ENCODE measurements at places on chromosomes 13 and 19.

- no peak for DNase-seq
Measured at GRCh38 chr19:49930483-49931011, 1.2 kb upstream of the NUP62 start.

GRCh38 chr13:113110852-113111315 lies 5.3 kb downstream of the F7 start:
- DNase-seq, result no peak

- no peak for DNase-seq
Measured at GRCh38 chr13:77628170-77628569, 69.3 kb upstream of the SLAIN1 start.

GRCh38 chr13:109704771-109705635 lies 81.4 kb downstream of the IRS2 start:
- DNase-seq, result peak; percentile 33

DNA sequence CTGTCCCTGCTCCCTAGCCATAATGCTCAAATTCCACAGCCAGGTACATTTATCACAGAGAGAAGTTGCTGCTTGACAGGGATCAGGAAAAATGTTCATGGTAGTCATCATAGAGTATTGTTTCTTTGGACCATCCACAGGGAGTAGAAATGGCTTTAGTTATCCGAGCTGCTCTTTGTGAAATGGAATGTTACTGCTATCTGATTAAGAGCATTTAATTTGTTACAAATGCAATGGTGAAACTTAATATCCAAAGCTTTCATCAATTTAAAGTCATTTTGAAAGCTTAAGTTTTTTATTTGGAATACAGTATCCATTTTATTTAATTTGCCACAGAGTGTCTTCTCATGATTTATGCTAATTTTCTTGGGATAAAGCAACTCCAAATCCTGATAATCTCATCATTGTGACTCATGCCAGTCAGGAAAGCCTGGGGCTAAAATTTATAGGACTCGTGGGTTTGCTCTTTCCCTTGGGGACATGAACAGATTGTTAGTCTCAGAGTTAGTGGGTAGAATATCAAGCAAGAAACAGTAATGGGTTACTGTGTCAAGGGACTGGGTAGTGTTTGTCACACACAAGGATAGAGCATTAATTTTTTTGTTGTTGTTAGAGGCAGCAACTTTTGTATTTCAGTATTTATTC lies 59.8 kb downstream of the SCEL start:
- no peak for DNase-seq

DNA sequence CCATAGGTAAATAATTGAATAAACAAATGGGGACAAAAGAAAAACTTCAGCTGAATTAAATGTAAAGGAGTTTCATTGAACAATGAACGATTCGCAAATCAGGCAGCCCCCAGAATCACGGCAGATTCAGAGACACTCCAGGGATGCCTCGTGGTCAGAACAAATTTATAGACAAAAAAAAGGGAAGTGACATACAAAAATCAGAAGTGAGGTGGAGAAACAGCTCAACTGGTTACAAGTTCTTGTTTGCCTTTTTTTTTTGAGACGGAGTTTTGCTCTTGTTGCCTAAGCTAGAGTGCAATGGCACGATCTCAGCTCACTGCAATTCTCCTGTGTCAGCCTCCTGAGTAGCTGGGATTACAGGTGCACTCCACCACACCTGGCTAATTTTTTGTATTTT lies 5.7 kb downstream of the ZNF566 start:
- DNase-seq, result no peak

- DNase-seq, result no peak
Measured at GRCh38 chr13:91157273-91158016, 190.0 kb upstream of the MIR17HG start.

DNA sequence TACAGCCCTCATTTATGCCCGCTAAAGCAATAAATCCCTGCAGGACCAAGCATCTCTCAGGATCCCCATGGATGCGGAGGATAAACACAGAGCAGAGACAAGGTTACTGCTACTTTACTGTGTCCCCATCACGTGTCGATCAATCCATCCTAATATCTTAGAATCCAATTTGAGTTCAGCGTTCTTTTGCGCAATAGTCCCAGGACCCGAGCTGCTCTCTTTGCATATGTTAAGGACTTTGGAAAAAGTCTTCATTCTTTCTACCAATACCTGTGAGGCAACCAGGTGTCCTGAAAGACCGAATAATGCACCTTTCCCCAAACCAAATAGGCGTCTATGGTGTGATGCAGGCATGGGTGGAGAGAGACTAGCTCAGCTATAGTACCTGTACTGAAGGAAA lies 38.0 kb upstream of the URAD start:
- no peak for DNase-seq

GRCh38 chr13:109427148-109427547 lies 359.2 kb downstream of the IRS2 start:
- peak; percentile 59 for DNase-seq

GRCh38 chr13:112893207-112893569 lies 75.8 kb upstream of the MCF2L start:
- no peak for DNase-seq

DNA sequence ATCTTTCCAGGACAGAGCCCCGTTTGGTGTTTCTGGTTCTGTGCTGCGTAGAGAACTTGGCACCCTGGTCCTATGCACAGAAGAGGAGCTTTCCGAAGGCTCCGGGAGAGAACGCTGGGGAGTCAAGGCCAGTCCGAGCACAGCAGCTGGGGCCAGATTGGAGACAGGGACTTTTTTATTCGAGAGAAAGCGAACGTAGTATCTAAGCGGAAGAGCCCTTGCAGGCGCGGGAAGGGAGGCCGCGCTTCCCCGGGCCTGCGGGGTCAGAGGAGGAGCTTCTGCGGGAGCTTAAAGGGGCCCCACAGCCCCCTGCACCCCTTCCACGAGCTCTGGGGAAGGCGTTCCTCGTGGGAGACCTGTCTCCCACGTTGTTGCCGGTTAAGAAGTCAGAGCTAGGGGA lies 48.6 kb upstream of the ARHGEF7 start:
- DNase-seq, result no peak

GRCh38 chr19:55005684-55006488 lies 32.2 kb downstream of the GP6 start:
- DNase-seq, result peak; percentile 25

- no peak for DNase-seq
Measured at GRCh38 chr13:71964491-71965100, 97.6 kb upstream of the DACH1 start.

- peak; percentile 17 for DNase-seq
Measured at GRCh38 chr13:33872005-33872351, 54.0 kb downstream of the RFC3 start.

DNA sequence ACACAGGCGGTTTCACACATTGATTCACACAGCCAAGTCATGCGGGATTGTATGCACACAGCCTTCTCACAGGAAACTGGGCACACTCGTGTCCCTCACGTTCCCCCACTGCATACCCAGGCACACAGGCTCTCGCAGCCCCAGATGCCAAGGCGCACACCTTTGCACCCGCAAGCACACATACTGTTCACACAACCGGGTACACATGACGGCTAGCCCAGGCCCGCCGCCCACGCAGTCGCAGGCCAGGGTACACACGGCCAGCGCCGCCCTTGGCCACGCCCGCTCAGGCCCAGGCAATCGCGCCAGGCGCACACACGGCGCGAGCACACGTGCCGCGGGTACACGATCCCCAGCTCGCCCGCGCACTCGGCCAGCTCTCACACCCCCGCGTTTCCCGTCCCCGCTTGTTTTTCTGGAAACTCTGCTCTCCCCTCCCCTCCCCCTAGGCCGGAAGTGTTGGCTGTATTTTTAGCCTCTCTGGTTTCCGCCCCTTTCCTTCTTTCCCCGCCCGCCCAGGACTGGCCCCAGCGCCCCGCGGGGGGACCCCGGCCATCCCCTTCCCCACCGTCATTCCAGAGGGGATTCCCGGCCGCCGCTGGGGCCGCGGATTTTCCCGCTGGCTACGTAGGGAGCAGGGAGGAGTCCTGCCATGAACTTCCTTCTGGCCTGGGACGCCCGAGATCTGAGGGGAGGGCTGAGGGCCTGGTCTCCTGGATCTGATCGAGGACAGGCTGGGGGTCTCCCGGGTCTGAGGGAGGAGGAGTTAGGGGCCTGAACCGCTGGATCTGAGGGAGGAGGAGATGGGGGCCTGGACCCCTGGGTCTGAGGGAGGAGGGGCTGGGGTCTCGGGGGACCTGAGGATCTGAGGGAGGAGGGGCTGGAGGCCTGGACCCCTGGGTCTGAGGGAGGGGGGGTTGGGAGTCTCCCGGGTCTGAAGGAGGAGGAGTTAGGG lies 4.0 kb upstream of the ZFP36 start:
- peak; percentile 91 for DNase-seq

GRCh38 chr13:33859691-33860303 lies 41.8 kb downstream of the RFC3 start:
- DNase-seq, result no peak

GRCh38 chr13:50222569-50223332 lies 207.5 kb downstream of the KCNRG start:
- DNase-seq, result peak; percentile 76

- DNase-seq, result peak; percentile 79
Measured at GRCh38 chr13:39317291-39317690, 279.0 kb downstream of the NHLRC3 start.

GRCh38 chr19:1505991-1506881 lies 6.6 kb downstream of the ADAMTSL5 start:
- no peak for DNase-seq

- DNase-seq, result no peak
Measured at GRCh38 chr13:70505809-70506208, 397.6 kb upstream of the KLHL1 start.

DNA sequence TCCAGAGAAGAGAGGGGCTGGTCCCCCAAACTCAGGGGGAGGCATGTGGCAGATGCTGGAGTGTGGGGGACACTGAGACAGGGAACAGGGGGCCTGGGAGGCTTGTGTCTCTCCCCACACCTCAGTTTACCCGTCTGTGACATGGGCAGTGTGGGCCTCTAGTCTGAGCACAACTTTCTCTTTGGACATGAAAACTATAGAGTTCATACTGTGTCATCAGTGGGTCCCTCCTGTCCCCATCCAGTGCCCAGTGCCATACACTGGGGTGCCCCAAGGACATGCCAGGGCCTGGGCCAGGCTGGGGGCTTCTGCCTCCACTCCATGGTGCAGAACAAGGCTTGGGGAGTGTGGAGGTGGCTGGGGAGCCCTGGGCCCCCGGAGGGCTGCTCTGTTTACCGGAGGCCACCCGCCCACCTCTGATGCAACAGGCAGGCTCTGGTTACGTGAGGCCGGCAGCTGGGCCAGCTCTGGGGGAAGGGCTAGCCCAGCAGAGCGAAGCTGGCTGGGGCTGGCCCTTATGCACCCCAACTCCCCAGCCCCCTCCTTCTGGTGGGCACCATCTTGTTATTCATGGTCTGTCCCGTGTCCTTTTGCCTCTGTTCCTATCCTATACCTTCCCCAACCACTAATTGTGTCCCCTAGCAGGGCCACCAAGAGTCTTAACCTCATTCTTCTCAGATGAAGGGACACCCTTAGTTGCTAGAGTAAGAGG lies 1.9 kb upstream of the MEF2B start:
- DNase-seq, result peak; percentile 79

DNA sequence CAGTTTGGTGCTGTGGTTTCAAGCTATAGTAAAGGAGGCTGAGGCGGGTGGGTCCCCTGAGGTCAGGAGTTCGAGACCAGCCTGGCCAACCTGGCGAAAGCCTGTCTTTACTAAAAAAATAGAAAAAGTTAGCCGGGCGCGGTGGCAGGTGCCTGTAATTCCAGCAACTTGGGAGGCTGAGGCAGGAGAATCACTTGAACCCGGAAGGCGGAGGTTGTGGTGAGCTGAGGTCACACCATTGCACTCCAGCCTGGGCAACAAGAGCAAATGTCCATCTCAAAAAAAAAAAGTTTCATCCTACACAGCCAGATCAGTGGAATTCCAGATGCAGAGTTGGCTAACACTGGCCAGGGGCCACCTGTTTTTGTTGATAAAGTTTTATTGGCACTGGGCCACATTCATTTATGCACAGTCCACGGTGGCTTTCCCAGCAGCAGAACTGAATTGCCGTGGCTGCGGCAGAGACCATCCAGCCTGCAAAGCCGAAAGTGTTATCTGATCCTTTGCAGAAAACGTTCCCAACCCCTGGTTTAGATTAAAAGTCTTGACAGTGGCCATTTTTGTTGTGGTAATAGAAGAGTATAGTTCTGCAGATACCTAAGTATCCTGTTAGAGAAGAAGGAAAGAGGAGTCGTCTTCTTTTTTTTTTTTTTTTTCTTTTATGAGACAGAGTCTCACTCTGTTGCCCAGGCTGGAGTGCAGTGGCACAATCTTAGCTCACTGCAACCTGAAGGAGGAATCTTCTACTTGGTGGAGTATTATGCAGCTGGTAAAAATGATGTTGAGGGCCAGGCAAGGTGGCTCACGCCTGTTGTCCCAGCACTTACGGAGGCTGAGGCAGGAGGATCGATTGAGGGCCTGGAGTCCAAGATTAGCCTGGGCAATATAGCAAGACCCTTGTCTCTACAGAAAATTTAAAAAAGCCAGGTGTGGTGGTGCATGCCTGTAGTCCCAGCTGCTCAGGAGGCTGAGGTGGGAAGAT lies 8.7 kb downstream of the NCLN start:
- DNase-seq, result no peak

GRCh38 chr13:35711909-35712308 lies 235.4 kb upstream of the MAB21L1 start:
- no peak for DNase-seq

DNA sequence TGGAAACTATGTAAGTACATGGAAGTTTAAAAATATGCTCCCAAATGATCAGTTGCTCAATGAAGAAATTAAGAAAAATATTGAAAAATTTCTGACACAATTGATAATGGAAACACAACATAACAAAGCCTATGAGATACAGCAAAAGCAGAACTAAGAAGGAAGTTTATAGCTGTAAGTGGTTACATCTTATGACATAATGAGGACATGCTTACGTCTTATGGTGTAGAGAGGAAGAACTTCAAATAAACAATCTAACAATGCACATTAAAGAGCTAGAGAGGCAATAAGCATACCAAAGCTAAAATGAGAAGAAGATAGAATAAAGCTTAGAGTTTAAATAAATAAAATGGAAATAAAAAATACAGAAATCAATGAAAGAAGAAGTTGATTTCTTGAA lies 50.0 kb upstream of the CEACAM21 start:
- DNase-seq, result no peak

GRCh38 chr13:107348925-107349324 lies 781.0 kb upstream of the ARGLU1 start:
- DNase-seq, result peak; percentile 78

DNA sequence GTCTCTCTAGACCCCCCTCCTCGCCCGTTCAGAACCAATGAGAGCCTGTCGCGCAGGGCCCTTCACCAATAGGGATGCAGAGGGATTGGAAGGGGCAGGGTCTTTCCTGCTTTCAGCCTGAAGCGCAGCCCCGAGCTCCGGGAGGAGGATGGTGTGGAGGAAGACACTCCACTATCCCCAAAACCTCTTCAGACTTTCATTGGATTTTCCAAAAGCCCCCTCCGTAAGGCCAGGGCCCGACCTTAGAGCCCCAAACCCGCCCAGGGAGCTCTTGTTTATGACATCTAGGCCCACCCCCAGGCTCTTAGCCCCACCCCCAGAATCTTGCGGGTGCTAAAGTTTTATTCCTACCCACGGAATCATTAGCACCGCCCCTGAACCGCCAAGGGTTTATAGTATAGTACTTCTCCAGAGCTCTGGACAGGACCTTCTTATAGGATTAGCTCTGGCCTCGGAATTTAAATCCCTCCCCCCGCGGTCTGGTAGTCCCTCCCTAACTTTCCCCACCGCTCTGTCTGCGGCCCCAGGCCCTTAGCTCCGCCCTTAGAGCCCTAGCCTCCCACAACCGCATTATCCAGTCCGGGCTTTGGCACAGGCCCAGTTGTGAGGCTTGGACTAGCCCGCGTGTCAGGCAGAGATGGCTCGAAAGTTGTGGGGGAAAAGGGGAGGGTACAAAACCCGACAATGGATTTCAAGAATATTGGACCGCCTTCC lies 6.6 kb upstream of the EML2 start:
- DNase-seq, result peak; percentile 96

- no peak for DNase-seq
Measured at GRCh38 chr19:13681509-13681908, 82.8 kb upstream of the MRI1 start.

GRCh38 chr13:49865218-49865617 lies 70.9 kb downstream of the SPRYD7 start:
- no peak for DNase-seq
